ENCODE measurements at places on chromosomes 1 and 21.

- DNase-seq = peak; percentile 56
Measured at GRCh38 chr1:9874959-9875635, 35.0 kb downstream of the CTNNBIP1 start.

GRCh38 chr1:61007534-61008364, 74.6 kb upstream of the NFIA start:
- no peak for DNase-seq

DNA sequence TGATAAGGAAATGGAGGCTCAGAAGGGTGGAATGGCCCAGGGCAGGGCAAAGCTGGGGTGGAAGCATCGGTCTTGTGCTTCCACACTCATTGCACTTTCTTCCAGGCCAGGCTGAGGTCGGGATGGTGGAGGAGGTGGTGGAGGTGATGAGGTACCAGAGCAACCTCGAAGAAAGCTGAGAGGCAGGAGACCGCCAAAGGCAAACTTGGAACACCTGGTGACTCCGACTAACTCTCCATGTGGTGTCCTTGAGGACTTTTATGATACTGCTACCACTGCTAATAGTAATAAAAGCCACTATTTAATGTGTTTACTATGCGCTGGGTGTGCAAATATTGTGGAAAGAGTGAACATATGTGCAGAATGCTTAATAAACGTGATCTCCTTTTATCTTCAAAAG, 16.9 kb upstream of the BTG2 start:
- DNase-seq = no peak

DNA sequence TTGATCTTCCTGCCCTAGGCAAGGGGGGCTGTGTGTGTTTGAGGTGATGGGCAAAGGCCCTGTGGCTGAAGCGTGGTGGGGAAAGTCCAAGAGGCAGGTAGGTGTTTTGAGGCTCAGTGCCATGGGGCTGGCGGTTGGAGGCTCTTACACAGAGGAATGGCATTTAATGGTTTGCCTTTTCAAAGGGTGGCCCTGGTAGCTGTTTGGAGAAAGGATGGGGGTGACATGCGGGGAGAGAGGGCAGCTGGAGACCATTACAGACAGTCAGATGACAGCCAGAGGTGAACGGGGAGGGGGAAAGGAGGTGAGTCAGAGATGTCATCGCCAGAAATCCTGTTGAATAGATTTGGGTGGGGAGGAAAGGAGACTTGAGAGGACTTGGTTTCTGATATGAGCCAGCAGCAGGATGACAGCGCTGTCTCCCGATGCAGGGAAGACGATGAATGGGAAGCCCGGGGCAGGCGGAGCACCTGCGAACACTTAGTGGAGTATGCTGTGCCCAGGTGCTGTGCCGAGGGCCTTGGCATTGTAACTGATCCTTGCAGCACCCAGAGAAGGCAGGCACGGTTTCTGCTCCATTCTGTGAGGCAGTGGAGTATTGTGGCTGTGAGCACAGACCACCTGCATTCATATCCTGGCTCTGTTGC, 56.3 kb downstream of the MAN1C1 start:
- DNase-seq = no peak

DNA sequence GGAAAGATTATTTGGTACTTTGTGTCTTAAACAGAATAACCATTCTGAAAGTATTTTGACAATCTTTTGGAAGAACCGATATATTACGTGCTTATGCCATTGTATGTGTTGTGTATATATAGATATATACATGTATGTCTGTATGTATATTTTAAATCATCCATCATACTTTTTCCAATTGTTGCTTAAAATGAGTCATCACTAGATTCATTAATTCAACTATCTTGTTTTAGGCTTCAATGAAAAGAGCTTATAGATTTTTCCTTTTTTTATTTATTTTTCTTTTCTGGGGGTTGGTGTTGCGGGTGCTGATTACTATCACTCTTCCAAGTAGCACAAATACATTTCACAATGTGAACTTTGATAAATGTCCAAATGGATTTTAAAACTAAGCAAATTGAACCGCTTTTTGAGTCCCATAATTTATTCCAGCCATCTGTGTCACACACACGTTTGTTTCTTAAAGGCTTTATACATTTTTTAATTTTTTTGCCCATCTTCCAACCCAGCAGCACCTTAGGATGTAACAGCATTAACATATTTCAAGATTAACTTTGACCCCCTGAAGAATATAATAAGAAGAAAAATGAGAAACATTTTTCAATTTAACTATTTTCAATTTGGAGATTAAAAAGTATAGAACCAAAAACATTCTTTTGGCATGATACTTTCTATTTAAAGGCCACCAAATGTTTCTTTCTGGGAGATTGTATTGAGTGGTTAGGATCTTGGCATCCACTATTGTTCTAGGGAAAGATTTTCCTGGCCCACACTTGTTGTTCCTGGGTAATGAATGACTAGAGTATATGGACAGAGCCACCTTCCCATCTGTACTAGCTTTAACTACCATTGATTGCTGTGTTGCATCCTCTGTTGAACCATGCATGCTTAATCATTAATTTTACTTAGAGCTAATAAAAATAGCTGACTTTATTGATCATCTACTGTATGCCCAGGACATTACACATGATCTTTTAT, 9.3 kb upstream of the DPYD start:
- DNase-seq = no peak

- DNase-seq = no peak
Measured at GRCh38 chr1:2856676-2857375, 55.3 kb upstream of the TTC34 start.

DNA sequence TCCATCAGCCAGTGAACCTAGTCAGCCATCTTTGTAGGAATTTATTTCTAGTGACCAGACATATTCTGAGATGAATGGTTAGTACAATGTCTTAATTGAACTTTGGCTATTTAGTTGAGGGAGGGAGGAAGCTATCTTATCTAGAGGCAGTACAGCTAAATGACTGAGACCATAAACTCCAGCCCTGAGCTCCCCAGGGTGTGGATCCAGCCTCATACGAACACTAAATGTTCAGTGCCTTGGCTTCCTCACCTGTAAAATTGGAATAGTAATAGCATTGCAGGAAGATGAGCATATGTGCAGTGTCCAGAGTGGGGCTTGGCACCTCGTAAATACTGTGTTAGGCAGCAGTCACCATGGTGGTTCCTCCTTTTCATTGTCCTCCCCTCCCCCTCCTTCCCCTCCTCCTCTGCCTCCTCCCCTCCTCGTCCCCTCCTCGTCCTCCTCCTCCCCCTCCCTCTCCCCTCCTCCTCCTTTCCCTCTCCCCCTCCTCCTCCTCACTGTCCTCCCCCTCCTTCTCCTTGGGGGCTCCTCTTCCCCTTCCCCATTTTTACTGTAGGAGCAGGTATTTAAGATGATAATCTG, 108.2 kb downstream of the GALNT2 start:
- no peak for DNase-seq

DNA sequence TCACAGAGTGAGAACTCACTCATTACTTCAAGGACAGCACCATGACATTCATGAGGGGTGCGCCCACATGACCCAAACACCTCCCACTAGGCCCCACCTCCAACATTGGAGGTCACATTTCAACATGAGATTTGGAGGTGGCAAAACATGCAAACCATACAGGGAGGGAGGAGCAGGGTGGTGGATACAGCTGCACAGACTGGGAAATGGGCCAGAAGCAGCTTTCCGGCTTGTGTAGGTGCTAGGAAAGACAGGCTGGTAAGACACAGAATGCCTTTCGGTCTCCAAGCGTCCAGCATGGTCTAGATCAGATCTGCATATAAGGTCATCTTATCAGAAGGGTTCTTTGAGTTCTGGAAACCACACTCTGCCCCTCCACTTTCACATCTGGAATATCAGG, 35.1 kb upstream of the TINAGL1 start:
- no peak for DNase-seq

DNA sequence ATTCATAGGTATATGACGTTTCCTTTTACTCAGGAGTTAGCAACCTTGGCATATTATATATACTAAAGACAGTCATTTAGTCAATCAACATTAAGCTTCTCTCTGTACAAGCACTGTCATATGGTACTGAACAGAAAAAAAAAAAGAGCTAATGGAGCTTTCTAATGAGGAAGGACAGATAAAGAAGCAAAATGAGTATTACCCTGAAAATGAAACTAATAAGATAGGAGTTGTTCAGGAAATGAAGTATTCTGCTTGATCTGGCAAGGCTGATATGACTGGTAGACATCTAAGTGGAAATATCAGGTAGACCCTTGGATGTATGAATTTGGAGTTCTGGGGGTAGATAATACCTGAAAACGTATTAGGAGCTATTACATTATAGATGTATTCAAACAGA, 4.3 kb upstream of the IKBKE start:
- DNase-seq = no peak

- DNase-seq = peak; percentile 14
Measured at GRCh38 chr1:230868736-230869385, 540 bp upstream of the C1orf198 start.

DNA sequence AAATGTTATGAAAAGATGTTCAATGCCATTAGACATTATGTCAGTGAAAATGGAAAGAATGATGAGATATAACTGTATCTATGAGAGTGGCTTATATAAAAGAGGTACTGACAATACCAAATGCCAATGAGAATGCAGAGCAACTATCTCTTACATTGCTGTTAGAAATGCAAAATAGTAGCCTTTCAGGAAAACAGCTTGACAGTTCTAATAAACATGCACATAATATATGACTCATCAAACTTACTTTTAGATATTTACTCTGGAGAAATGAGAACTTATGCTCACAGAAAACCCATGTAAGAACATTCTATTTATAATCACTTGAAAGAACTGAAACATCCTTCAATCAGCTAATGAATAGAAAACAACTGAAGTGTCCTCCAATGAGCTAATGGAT, 996.7 kb upstream of the ADGRL4 start:
- DNase-seq = no peak

DNA sequence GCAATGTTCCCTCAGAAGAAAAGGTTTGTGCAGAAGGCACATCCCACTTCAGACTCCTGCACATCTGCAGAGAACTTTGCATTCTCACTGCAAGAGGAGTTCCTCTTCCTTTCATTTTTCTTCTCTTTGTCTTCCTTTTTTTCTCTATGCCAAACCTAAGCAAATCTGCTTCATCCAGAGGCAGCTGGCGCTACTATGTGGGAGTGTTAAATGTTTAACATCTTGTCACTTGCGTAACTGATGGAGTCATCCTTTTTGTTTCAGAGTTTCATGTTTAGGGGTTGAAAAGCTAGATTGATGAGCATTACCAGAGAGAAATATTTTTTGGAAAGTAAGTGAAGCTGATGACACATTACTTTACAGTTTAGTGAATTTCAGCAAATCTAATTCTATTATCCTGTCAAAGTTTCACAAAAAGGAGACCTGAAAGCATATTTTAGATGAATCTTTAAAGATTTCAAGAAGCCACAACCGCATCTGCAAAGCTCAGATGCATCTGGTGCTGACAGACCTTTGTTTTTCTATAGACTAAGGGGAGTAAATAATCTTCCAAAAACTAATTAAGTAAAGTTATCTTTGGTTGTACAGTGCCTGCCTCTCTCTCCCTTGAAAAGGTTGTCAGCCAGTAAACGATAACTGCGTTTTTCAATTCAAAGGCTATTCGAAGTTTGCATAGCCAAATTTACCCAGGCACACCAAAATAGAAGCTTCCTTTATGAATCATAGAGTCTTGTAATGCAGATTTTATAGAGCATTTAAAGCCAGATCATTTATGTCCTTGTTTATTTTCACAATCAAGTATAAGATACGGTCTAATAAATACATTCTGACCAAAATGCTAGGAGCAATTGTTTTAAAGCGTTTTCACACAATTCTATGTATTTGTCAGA, 1.2 kb upstream of the LRRC53 start:
- no peak for DNase-seq

DNA sequence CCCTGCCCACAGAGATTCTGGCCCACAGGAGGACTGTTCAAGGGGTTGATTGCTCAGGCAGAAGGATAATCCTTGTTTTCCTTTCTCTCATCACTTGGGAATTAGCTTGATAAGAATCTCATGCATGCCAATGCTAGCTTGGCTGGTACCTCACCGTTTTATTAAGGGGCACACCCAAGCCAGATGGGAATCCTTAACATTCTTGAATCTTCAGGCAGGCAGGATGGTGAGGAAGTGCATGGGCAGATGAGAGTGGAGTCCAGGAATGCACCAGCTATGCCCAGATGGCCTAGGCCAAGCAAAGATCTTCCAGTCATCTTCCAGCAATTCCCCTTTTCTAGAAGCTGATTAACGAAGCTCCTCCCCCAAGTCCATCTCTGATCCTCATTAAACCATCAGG, 4.1 kb upstream of the LCE7A start:
- no peak for DNase-seq

DNA sequence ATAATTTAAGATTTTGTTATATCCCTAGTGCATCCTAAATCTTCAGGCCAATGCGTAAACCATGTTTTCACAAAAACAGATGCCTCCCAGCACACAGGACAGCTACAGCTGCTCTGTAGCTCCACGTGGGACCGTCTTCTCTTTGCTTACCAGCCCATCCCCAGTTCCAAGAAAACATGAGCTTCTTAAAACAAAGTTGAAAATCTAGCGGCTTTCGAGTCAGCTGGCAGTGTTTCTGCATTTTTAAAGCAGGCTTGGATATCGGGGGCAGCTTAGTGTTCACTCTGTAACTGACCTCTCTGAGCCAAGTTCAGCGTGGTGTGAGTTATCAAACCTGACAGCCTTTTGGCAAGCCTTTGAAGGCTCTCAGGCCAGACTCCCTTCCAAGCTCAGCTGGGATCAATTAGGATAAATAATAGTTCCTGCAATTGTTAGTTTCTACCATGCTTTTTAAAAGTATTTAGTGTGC, 881.5 kb downstream of the LTN1 start:
- DNase-seq = no peak

All from stimulated activated CD4-positive, alpha-beta T cell treated with anti-CD3 and anti-CD28 coated beads, Interleukin-1b, Interleukin-23, amount 100 ng/mL, for 24 hours (primary cell).